ENCODE measurements at places on chromosomes 5 and 9.

- DNase-seq: no peak
These were observed 14.3 kb upstream of the TEK start for GRCh38 chr9:27094640-27095298.

DNA sequence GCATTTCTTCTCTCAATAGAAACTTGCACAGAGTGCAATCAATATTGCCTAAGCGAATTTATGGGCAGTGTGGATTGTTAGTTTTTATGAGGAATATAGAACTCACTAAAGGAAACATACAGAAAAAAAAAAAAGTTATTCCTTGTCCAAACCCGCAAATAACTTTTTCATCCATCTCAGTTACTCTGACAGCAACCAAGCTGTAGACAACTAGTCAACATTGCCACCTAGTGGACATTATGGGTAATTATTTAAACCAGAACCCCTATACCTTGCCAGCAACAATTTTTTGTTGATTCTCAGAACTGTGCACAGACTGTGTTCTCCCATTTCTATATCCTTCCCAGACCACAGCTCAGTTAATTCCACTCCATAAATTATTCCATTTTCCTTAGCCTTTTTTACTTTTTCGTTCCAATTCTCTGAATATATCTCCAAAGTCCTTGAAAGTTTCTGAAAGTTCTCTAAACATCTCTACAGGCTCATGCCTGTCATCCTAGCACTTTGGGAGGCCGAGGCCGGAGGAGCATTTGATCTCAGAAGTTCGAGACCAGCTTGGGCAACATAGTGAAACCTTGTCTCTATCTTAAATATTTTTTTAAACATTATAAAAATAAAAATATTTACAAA lies 2.6 kb upstream of the AFAP1L1 start:
- no peak for DNase-seq

DNA sequence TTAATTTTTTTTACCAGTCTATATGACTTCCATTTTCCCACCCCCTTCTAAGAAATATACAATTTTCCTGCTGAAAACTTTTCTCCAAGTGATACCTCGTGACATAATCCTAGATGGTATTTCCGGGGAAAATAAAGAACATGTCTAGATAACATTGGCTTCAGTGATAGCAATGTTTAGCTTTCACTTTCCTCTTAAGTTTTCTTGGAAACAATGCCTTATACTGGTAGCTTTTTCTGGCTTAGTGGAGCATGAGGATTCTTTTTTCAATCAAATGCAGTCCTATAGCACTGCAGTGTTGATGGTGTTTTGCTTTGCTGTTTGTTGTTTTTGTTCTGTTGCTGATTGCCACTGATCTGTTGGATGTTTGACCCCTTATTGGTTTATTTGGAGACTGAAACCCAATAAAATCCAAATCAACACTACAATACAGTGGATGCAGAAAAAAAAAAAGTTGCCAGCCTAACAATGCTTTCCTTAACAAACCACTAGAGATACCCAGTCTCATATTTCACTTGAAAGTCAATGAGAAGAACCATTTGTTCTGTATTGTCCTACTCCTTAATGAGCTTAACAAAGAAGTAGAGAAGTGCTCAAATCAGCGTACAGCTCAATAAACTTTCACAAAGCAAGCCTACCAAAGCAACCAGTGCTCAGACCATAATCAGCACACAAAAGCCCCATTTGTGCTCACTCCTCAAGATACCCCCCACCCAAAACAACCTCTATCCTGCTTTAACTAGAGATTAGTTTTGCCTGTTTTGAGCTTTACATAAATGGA lies 74.2 kb upstream of the GRAMD2B start:
- DNase-seq: no peak

DNA sequence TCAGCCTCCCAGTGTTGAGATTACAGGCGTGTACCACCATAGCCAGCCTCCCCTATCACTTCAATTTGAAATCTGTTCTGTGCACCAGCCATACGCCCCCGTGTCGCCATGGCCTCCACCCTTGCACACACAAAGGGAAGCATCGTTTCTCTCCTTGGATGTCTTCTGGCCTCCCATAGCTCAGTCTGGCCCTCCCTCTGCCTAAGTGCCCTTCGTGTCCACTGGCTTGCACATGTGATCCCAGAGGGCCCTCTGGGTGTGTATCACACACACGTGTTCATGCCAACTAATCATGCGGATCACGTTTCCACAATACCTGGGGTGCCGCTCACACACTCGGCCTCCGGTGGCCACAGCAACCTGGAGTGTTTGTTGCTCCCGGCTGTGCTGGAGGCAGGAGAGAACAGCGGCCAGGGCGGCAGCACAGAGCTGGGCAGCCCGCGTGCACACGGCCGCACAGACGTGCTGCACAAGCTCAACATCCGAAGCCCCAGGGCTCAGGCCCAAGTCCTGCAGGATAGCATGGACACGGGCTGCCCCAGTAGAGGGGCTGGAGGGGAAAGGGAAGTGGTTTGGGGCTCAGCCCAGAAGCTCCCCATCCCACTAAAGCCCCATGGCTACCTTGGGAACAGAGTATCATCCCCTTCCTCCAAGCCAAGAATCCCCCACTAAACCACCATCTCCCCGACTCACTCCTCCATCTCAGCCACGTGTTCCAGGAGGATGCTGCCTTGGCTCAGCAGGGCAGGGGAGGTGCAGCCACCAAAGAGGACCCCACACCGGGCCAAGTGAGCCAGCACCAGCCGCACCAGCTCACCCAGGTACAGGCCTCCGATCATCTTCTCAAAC lies 10.9 kb downstream of the HK3 start:
- DNase-seq: no peak

DNA sequence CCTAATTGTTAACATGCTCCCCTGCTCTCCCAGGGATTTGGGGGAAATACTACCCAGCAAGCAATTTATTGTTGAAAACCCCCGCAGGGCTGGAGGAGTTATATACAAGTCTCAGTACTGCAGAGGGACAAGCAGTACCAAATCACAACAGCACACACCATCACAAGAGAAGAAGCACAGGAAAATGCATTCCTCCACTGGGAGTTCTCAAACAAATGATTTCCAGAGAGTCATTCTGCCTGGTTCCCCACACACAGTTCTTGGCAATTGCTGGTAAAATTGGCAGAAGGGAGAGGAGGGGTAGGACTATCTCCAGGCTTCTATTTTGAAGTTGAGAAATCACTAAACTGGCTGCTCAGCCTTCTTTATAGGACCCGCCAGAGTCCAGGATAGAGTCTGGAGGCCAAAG lies 16.8 kb downstream of the SIL1 start:
- no peak for DNase-seq

DNA sequence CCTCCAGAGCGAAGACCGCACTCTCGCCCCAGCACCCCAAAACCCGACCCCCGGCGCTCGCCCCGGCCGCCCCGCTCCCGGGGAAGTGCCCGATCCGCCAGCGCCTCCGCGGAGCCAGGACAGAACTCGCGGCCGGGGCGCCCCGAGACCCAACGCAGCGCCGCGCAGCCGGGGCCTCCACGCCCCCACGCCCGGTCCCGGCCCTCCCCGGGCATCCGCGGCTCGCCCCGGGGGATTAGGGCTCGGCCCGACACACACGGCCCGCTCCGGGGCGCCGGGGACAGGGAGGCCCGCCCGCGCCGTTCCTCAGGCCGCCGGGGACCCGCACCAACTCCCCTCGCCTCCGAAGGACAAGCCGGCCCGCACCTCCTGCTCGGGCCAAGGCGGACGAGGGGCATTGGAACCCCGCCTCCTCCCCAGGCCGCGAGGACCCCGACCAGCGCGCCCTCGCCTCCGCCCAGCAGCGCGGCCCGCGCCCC lies 544 bp downstream of the FNBP1 start:
- no peak for DNase-seq

- no peak for DNase-seq
These were observed 2.5 kb downstream of the SEMA5A start for GRCh38 chr5:9543311-9543920.

DNA sequence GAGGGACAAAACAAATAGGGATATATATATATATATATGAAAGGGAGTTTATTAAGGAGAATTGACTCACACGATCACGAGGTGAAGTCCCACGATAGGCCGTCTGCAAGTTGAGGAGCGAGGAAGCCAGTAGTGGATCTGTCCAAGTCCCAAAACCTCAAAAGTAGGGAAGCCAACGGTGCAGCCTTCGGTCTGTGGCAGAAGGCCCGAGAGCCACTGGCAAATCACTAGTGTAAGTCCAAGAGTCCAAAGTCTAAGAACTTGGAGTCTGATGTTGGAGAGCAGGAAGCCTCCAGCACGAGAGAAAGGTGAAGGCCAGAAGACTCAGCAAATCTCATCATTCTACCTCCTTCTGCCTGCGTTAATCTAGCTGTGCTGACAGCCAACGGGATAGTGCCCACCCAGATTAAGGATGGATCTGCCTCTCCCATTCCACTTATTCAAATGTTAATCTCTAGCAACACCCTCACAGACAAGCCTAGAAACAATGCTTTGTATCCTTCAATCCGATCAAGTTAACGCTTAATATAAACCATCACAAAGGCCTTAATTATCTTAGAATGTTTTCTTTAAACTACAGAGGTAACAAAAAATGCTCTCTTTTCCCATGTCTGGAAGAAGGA lies 23.8 kb upstream of the DAB2 start:
- DNase-seq: no peak

GRCh38 chr5:37889612-37890317 lies 49.9 kb upstream of the GDNF start:
- DNase-seq: no peak

- DNase-seq: peak; percentile 75
These were observed 22.6 kb upstream of the RAPGEF1 start for GRCh38 chr9:131762356-131762932.

DNA sequence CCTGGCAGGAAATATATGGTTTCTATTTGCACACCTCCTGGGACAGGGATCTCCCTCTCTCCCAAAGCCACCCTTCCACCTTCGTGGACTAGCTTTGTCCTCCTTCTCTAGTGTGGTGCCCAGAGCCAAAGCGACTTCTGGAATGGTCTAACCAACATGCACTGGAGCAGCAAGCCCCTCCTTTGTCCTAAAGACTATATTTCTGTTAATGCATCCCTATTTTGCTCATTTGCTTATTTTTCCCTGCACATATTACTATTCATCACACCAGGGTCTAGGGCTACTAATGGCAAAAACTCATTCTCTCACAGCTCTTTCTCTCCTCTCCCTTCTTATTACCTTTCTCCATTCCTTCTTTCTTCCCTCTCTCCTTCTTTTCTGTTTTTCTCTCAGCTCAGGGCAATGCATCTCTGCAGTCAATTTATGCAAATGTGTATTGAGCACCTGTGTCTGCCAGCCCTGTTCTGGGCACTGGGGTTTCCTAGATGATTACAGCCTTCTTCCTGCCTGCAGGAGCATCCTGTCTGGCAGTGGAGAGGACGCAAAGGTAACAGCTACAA lies 2.8 kb upstream of the NEURL1B start:
- no peak for DNase-seq

DNA sequence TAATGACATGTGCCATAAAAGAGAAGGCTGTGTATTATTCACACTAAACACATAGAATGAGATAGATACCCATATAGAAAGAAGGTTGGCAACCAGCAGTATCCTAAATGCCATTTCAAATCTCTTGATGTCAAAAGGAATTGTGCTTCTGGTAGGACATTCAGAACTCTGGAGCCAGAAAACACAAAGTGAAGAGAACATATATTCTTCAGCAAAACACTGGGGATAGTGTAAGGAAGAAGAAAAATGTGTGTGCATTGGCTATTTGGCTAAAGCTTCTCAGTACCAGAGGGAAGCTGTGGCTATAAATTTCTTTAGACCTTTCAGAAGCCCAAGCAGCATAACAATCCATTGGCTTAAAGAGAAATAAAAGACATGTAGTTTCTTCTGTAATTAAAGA lies 551.6 kb upstream of the C9orf72 start:
- DNase-seq: no peak

DNA sequence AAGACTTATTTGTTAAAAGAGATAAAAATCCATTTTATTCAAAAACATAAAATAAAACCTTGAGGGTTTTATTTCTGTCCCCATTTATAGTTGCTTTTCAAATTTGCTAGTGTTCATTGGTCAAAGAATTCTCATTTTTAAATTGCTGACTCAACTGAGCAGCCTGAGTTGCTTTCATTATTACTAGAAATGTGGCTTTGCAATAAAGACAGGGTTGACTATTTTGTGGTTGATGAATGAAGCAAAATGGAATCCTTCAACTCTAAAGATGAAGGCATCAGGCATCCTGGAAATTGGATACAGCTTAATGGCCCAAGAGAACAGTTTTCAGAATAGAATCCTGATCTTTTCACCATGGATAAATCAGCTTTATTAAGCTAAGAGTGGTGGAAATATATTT lies 23.9 kb upstream of the PPP3R2 start:
- no peak for DNase-seq

- no peak for DNase-seq
These were observed 177.2 kb downstream of the TMEM232 start for GRCh38 chr5:110549301-110549700.

DNA sequence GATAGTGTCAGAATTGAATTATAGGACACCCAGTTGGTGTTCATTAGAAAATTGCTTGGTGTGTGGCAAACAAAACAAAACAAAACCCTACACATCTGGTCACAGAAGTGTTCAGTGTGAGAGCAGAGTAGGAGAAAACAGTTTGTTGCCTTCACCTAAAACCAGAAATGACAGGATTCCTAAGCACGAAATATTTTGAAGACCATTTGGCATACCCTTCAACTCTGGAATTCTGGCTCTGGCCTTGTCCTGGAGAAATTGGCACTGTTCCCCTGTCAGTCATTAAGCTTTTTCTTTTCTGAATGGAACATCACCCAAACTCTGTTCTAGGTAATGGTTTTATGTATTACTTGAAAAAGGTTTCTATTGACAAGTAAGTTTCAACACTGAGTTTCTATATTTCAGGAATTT lies 110.2 kb upstream of the PCA3 start:
- DNase-seq: no peak

DNA sequence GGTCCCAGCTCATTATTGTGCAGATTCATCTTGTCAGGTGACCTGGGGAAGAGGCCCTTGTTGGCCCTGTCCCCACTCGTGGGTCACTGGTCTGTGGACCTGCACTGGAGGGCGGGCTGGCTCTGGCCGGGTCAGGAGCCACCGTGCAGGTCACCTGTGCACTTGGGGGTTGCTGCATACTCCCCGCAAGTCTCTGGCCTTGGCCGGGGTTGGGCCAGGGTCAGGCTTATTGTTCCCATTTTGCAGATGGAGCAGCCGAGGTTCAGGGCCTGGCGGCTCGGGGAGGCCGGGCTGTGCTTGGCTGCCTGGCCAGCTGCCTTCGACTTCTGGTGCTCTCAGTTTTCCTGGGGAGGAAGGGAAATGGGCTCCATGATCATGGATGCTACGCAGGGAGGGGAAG lies 108.3 kb upstream of the FCN2 start:
- DNase-seq: no peak

GRCh38 chr5:32710550-32711361 lies at the start of gene NPR3:
Gene NPR3 (plus strand): TSS chr5:32711321. CDS start chr5:32711777, 456 bp downstream.
- no peak for DNase-seq

DNA sequence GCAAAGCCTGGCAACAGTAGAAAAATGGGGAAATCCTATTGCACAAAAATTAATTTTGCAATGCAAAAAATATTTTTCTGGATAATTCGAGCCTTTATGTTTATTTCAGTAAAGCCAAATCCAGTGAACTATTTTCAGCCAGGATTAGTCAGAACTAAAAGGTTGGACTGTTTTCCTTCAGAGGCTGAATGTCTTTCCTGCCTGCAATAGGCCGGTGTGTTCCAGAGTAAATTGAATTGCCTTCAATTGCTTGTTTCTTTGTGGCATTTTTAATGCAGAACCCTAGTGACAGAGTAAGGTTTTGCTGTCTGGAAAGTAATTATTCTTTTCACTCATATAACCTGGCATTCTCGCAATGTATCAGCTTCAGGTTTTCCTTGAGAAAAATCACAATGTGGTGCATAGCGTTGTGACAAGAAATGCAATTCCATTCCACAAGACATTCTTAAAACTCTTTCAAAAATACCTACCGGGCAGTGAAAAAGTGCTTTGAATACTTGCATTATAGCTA lies 183.7 kb downstream of the GLIS3 start:
- DNase-seq: no peak

GRCh38 chr9:71897577-71897976 lies 13.4 kb downstream of the ABHD17B start:
- DNase-seq: no peak

All from stimulated activated CD4-positive, alpha-beta T cell treated with anti-CD3 and anti-CD28 coated beads, Interleukin-15, amount 100 ng/mL, for 1 hour (primary cell).